ENCODE measurements at places on chromosomes 6 and 20.
A peak's percentile ranks its signal among the peaks of the same experiment; 100 is the strongest.

GRCh38 chr20:48703511-48704219 lies 124.1 kb downstream of the PREX1 start:
- DNase-seq = no peak

DNA sequence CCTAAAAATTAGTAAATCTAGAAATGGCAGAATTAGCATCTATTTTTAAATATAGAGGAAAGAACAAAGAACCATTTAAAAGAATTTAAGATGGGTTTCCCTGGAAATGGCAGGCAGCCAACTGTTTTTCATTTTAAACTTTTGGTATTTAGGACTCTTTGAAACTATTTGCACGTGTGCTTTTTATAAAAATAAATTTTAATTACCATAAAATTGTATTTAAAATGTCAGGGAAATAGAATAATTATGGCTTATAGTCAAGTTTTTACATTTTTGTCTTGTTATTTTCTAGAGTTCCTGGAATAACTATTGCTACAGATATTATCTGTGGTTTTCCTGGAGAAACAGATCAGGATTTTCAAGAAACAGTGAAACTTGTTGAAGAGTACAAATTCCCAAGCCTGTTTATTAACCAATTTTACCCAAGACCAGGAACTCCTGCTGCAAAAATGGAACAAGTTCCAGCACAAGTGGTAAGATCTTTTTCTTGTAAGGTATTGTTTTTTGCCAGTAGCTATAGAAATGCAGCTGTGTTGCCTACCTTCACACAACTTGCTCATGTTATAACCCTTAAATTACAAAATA lies 528.7 kb upstream of the SOX4 start:
- DNase-seq = peak; percentile 3

DNA sequence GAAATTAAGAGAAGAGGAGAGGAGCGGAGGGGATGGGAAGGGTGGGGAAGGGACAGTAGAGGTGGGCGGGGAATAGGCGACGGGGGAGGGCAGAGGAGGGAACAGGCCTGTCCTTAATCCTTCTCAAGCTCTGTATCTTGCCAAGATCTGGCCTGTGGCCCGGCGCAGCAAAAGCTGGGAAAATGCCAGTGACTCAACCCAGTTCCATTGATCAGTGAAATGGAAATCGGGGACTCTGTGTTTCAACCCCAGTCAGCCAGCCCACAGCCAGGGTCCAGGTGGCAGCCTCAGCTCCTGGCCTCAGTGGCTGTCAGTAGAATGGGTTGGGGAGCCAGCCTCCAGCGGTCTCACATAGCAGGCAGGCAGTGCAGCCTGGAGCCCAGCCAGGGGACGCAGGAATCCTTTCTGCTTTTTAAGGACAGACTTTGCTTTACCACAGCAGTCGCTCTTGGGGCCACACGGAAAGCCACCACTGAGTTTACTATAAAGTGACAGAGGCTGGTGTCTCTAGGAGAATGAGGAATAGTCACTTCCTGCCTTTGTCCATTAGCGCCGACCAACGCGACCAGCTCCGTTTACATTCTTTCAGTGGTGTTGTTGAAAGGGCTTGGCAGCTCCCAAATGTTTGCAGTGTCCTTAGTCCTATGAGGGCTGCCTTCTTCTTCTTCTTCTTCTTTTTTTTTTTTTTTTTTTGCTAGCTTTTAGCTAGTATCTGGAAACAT lies 128.0 kb downstream of the RIN2 start:
- DNase-seq = no peak

- no peak for DNase-seq
Observed at GRCh38 chr6:39266375-39266774, 37.1 kb upstream of the KCNK5 start.

- no peak for DNase-seq
Observed at GRCh38 chr6:130138909-130139242, 83.9 kb downstream of the SAMD3 start.

GRCh38 chr20:60648556-60648955 lies 603.5 kb upstream of the CDH4 start:
- no peak for DNase-seq

GRCh38 chr6:75794351-75794846 lies 45.4 kb downstream of the MYO6 start:
- no peak for DNase-seq
